ENCODE measurements at places on chromosomes 5 and 9.

DNA sequence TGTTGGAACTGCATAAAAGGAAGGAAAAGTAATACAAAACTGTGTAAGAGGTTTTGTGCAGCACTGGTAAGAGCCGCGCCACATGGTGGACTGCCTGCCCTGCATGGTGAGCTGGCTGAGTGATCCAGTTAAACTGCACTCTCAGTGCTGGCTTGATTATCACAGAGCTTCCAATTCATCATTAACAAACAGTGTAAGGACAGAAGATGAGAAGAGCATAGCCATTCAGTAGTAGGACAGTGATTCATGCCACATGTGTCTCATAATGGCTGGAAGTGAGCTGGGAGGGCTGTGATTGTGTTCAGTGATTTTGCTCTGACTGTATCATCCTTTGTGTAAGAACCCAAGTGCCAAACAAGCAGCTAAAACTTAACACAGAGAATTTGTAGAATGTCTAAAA, 14.1 kb downstream of the ASPN start:
- no peak for DNase-seq

DNA sequence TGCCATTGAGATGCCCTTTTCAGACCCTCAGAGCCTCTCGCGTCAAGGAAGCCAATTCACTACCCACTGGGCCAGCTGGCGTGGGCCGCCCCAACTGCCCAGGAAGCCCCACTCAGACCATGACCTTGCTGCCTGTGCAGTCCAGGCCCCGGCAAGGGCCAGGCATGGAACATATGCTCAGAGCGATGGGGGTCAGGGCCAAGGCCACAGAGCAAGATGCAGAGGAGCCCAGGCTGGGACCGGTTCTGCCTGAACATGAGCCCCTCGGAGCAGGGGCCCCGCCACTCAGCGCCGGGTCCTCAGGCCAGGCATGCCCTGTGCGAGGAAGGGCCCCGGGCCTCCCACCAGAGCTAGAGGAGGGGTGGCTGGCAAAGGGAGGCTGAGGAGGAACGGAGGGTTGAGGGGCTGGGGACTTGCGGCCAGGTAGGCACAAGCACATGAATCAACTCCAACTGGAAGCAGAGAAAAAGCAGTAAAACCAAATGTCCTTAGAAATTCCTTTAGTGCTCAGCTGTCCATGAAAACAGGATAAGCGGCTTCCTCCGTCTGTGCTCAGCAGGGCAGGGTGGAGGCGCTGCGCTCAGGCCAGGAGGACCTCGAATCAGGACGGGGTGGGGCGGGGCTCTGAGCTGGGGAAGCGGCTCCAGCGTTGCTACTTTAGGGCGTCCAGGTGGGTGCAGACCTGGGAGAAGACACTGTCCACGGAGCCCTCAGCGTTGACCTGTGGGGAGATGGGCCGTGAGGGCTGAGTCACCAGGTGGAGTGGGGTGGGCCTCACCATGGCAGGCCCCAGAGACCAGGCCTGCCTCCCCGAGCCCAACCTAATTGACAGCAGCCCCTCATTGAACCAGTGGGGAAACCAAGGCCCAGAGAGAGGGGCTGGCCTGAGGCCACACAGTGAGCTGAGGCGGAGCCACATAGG, 9.9 kb downstream of the AK1 start:
- no peak for DNase-seq

- DNase-seq = no peak
Measured at GRCh38 chr5:28788954-28789353, 1750.6 kb upstream of the CDH9 start.

GRCh38 chr5:130616161-130616560, 548.9 kb downstream of the HINT1 start:
- DNase-seq = no peak

- DNase-seq = no peak
Measured at GRCh38 chr5:97142521-97143254, at the start of gene LIX1. Gene LIX1 (minus strand): TSS chr5:97142611. CDS start chr5:97142576, 35 bp downstream.

DNA sequence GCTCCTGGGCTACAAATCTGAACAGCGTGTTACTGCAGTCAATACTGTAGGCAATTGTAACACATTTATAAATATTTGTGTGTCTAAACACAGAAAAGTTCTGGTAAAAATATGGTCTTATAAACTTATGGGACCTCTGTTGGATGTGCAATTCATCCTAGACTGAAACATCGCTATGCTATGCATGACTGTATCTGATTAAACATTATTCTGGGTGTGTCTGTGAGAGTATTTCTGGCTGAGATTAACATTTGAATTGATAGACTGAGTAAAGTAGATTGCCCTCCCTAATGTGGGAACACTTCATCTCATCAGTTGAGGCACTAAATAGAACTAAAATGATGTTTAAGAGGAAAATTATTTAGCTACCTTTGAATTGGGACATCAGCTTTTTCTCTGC, 24.3 kb upstream of the PRDM9 start:
- DNase-seq = no peak

DNA sequence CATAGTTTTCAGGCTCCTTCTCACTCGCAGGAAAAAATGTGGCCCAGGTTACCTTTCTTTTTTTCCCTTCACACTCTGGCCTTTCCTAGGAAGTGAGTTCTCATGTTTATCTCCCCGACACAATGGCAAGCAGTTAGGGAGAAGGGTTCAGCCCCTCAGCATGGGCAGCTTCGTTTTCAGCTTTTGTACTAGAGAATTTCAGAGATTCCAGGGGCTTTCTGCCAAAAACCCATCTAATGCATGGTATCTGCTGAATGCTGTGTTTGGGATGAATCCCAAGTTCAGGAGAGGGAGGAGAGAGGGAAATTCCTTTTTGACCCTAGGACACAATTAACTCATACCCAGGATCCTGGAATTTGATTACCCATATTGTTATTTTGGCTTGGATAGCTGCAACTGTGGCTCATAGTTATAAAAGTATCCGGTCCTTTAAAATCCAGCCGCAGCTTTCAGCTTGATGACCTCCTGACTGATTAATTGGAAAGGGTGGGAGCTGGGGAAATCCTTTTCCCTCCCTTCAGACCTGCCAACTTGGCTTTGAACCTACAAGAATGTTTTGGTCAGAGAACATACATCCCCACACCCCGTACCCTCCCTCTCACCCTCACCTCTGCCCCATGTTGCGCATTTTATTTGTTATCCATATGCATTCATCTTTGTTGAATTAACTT, 78.4 kb downstream of the TMEM252 start:
- DNase-seq = no peak

DNA sequence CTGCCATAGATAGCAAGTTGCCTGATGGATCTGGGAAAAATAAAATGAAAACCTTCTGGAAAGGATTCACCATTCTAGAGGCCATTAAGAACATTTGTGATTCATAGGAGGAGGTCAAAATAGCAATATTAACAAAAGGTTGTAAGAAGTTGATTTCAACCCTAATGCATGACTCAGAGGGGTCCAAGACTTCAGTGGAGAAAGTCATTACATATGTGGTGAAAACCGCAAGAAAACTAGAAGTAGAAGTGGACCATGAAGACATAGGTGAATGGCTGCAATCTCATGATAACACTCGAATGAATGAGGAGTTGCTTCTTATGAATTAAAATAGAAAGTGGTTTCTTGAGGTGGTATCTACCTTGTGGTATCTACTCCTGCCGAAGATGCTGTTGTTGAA, 86.6 kb downstream of the GABRA1 start:
- DNase-seq = no peak

DNA sequence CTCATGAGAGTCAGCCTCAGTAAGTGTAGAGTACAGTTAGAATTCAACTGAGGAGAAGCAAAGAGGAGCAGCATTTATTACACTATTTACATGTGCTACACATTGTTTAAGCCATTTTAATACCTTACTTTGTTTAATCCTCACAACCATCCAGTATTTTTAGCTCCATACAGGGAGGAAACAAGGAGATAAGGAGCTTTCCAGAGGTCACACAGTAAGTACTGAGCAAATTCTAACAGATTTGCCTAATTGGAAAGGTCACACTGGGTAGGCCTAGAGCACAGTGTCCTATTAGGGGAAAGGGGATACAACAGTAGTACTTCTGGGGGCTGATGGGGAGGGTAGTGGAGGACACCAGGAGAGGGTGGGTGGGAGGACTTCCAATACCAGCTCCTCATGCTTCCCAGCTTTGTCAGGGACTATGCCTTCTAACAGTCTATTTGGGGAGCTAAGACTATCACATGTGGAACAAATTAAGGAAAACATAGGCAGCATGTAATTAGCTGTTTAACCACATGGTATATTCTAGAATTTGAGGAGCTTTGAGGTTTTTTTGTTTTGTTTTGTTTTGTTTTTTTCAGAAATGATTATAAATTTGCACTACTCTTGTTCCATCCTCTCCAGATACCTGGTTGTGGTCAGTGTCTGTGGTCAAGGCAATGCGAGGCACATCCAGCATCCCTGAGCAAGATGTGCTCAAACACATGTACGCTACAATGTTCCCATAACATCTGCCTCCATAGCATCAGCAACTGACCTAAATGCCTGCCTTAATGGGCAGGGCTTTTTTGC, 96.0 kb upstream of the SLC12A2 start:
- no peak for DNase-seq

- no peak for DNase-seq
Measured at GRCh38 chr9:29339387-29339786, 1766.1 kb upstream of the C9orf72 start.

GRCh38 chr5:42804717-42805339, 6.9 kb downstream of the SELENOP start:
- no peak for DNase-seq

DNA sequence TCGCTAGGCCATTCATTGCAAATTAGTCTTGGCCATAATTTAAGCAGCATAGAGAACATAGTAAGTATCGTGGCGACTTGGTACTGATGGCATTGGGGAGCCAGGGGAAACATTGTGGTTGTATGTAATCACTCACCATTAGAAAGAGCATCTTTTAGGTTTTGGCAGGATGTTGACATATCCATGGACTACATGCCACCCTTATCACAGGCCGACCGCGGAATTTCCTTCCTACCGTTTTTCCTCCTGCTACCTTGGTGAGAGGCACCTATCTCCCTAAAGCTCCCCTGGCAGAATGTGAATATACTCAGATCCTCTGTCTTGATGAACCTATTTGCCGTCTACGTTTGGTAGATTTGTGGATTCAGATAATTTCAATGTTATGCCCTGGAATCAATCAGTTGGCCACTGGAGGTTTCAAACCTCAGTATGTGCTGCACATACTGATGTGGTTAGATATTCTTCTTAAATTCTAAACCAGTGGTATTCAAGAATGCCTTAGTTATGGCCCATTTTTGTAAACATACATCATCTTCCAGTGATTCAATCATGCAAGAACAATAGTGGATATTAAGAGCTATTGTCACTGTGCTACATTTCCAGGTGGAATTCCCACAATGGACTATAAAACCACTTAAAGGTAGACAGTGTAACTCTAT, 271.0 kb upstream of the HAPLN1 start:
- DNase-seq = no peak

- DNase-seq = no peak
Measured at GRCh38 chr9:130543368-130543767, 36.0 kb upstream of the FUBP3 start.

Data from GM19239 (cell line).